ENCODE measurements at places on chromosomes 2 and 18. TPM values are rescaled to one million over a fixed set of nuclear protein-coding genes. Genes with fewer than 3 reads are reported as not detected.

LCT gene
- 0.45 TPM for total RNA-seq

DNA sequence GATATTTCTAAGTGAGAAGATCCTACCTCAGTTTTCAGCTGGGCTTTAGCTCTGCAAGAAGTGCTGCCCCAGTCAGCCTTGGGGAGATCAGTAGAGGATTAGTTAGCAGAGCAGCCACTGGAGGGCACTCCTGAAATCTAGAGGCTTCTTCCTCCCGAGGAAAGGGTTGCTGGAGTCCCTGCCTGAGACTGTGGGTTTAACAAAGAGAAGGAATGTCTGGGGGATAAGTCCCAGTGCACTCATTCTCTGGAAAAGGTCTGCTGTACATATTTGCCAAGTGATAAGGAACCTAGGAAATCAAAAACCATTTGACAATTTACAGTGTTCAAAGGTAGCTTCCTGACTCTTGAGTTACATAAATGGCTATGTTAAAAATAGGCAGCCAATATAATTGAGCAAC is 207.2 kb downstream of the SLC8A1 start:
- peak; percentile 19 for ATAC-seq

DNA sequence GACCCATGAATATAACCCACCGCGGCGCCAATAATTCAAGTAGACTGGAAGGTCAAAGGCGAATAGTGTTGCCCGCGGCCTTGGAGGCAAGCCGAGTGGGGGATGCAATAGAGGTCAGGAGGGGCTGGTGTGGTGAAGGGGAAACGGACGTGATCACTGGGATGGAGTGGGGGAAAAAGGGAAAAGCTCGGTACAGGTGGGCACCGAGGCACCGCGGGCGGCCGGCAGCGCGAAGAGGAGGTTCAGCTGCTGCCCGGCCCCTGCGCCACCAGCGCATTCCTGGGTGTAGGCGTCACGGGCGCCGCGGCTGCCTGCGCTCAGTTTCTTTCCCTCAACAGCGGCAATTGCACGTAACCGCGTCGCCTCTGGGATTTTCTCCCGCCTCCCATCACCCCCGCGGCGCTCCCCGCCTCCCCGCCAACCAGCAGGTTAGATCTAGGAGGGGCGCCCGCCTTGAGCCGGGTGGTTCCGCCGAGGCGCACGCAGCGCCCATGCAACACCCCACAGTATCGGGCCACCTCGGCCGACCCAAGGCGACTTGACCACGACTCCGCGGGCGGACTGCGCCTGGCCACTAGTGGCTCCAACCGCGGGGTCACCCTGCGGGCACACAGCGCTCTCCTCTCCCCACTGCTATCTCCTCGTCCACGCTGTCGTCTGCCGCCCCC is 1.5 kb downstream of the RND3 start:
- no peak for ATAC-seq

GRCh38 chr18:8869696-8870095 is 164.3 kb downstream of the MTCL1 start:
- ATAC-seq, result no peak

- no peak for ATAC-seq
These were observed 695.4 kb upstream of the ID2 start for GRCh38 chr2:7986431-7986830.

- ATAC-seq, result no peak
These were observed 186.8 kb upstream of the CTAGE1 start for GRCh38 chr18:22604390-22604985.

AGXT gene
- total RNA-seq, result not detected

GRCh38 chr2:113114224-113114945 is 13.0 kb upstream of the IL1RN start:
- no peak for ATAC-seq

DNA sequence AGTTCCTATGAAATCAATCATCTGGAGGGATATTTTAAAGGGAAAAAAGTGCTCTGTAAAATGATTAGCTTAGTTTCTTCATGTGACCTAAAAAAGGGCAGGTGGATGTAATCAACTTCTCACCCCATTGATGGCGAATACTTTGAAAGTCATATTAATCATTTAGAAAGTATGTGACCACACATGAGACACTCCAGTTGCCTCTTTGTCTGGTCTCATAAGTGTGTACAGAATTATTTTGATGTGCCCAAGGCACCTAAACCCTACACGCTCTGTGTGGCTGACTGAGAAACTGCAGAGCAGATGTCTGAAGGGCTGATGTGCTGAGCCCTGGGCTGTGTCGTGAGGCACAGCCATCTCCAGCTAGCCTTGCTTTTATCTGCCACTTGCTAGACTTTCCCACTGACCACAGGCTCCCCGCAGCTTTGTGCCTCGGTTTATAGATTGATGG is 26.9 kb downstream of the SGPP2 start:
- ATAC-seq, result peak; percentile 92

DNA sequence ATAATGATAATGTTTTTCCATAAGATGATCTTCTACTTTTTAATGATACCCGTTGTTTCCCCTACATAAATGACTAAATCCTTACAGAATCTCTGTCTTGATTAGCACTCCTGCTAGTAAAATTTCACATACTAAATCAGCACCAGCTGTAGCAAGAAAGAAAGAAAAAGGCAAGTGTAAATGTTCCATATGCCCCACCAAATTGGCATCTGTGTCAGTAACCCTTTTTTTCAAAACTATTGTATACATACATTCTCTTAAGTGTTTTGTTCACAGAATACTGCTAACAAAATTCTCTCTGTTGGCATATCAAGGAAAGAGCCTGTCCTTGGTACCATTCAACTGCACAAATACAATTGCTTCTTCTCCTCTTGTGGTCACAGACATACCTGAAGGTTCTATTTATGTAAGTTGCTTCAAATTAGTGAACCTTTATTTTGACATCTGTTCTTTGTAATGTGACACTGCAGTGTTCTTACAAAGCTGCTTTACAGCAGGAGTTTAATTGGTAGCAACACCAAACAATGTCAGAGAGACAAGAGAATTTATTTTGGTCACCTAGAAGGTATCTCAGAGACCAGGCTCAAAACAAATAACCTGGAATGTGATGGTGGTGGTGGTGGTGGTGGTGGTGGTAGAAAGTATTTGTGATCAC is 641.9 kb downstream of the ZEB2 start:
- ATAC-seq, result no peak

DNA sequence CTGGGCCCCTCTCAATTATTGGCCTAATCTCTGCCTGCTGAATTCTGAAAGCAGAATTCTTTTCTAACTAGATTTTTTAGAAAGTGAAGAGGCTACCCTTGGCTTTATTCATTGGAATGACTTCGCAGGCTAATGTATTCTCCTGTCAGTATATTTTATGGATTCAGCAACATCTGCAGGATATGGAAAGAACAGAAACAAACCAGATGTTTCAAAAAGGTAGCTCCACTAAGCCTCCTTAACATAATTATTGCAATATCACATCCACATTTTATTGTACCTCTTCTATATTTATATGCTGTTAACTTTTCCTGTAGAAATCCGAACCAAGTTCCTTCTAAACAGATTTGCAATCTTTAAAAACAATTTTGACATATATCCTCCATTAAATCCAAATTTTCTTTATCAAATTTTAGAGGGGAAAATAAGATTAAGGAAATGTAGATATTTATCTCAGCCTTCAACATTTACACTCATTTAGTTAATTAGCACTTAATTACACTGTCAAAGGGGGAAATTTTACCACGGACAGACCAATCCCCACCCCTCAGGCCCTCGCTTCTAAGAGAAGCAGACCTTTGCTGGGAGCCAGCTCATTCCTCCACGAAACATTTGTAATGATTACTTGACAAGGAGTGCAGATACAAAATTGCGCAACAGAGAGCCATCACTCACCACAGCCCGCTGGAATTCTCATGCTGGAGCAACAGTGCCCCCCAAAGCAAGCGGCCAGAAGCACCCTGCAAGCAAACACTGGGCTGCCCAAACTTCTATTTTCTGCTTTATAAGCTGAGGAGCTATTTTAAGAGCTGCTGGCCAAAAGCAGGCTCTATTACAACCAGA is 253.4 kb downstream of the ETAA1 start:
- ATAC-seq, result no peak

- peak; percentile 21 for ATAC-seq
These were observed 622 bp downstream of the RAB12 start for GRCh38 chr18:8609659-8610458.

KHK gene
- total RNA-seq, result 5.9 TPM

CCDC178 gene
- not detected for total RNA-seq

RNF138 gene
- total RNA-seq, result 51.2 TPM

DNA sequence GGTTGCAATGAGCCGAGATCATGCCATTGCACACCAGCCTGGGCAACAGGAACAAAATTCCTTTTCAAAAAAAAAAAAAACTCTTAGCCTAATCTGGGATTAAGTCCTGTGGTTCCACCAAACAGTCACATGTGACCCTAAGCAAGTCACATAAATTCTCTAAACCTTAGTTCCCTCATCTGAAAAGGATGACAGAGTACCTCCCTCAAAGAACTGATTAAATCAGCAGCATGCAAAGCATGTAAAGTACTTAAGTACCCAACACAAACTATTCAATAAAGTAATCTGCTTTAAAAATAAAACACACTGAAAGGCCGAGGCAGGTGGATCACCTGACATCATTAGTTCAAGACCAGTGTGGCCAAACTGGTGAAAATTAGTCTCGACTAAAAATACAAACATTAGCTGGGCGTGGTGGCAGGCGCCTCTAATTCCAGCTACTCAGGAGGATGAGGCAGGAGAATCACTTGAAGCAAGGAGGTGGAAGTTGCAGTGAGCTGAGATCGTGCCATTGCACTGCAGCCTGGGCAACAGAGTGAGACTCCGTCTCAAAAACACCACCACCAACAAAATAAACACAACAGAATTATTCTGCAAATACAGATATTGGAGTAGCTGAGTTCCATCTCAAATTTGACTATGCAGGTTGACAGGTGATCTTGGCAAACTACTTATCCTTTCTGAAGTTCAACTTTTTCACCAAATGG is 7.0 kb downstream of the USP34 start:
- ATAC-seq, result no peak

NT5DC4 gene
- not detected for total RNA-seq

SOWAHC gene
- total RNA-seq, result 1.7 TPM

ONECUT2 gene
- 0.52 TPM for total RNA-seq

DNA sequence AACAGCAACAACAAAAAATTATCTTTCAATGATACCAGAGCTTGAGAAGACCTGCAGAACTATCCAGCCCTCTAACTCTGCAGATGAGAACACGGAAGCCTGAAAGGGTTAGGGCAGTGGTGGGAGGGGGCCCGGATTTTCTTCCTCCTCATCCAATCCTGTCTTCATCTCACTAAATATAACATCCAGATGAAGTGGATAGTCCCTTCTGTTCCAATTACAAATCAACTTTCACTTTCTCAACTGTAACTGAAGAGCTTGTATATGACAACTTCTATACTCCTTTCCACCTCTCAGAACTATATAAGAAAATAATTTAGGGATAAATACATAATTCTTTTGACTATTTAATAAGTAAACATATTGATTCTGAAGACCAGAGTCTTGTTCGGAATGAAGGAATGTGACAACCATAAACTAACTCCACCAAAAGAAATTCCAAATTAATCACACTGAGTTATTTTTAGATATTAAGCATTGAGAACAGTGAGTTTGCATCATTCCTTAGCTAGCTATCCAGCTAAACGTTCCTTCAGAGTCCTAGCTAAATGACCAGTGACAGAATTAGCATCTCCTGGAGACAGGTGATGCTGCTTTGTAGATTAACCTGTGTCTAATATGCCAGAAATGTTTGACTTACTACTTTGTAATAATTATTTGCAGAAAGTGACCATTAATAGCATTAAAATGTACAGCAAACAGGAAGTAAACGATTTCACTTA is 32.7 kb downstream of the SFT2D3 start:
- ATAC-seq, result no peak

DNA sequence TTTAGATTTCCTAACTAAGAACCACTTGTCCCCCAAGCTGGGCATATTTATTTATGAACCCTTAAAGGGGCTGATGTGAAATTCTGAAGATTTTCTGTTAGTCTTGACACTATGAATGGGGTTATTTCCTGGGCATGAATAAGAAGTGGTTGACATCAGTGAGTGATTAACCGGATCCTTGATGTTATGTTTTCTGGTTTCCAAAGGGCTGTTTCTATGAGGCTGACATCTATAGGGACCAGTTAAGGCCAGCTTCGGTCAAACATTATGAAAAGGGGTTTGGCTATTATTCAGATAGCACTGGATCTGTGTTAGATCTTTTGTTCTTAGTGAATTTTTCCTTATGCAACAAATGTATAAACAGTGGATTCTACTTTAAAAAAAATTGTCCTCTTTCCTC is 443.7 kb upstream of the SPRED2 start:
- ATAC-seq, result no peak

PMAIP1 gene
- total RNA-seq, result 62.7 TPM

- ATAC-seq, result no peak
These were observed 129.2 kb downstream of the MYO1B start for GRCh38 chr2:191374366-191374765.

- no peak for ATAC-seq
These were observed 193.8 kb downstream of the GULP1 start for GRCh38 chr2:188485496-188485895.

DNA sequence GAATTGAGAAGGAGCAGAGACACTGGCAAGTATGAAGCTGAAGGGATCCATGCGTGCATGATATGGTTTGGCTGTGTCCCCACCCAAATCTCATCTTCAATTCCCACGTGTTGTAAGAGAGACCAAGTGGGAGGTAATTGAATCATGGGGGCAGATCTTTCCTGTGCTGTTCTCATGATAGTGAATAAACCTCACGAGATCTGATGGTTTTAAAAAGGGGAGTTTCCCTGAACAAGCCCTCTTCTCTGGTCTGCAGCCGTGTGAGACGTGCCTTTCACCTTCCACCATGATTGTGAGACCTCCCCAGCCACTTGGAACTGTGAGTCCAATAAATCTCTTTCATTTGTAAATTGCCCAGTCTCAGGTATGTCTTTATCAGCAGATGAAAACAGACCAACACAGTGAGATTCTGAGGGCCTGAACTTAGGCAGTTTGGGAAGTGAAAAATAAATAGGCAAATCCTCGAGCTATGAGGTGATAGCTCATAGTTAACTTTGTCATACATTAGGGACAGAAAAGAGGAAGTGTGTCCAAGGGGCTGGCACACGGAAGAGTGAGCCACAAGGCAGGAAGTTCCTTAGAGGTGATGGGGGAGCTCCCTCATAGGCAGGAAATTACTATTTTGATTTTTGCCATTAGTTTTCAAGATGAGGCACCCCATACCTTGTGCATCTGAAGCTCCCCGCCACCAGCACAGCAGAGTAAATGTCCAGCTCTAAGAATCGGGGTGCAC is 658.8 kb upstream of the ID2 start:
- peak; percentile 28 for ATAC-seq

GKN1 gene
- total RNA-seq, result not detected

CELF4 gene
- total RNA-seq, result not detected

DNA sequence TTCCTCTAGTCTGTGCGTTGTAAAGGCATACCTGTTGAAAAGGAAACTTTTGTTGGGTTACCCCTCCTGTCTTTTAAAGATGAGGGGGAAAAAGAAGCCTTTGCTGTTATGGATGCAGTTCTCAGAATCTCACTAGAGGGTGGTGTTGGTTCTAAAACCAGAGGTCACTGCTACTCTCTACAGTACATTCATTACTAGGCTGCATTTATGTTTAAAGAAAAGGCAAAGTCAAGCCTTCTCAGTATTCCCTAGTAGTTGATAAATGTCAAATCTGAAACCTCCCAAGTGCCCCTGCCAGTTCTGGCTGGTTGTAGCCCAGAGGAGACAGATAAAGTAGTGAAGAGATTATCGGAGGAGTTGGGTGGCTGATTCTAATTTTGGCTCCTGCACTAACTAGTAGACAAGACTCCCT is 1.4 kb upstream of the PLCL1 start:
- ATAC-seq, result peak; percentile 28

Measured in activated T-helper 17 cell treated with anti-CD3 and anti-CD28 coated beads, Interleukin-2, amount 50 U/mL, for 72 hours (primary cell).